ENCODE measurements at places on chromosomes 5 and 9.

DNA sequence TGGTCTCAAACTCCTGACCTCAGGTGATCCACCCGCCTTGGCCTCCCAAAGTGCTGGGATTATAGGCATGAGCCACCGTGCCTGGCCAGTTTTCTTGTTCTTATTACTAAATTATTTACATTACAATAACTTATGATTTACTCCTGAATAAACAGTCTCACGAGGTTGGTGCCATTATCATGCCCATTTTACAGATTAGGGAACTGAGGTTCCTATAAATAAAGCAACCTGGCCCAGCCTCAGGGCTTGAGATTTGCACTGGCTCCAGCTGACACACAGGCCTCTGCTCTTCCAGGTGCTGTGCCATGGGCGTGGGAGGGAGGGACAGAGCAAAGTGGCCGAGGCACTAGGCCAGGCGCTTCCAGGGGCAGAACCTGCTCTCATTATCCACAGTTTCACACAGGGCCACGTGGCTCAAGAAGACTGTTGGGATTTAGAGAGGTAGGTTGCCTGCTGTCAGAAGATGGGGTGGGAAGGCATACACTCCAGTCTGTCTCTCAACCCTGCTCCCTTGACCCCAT is 2.3 kb downstream of the PLPP7 start:
- no peak for DNase-seq

DNA sequence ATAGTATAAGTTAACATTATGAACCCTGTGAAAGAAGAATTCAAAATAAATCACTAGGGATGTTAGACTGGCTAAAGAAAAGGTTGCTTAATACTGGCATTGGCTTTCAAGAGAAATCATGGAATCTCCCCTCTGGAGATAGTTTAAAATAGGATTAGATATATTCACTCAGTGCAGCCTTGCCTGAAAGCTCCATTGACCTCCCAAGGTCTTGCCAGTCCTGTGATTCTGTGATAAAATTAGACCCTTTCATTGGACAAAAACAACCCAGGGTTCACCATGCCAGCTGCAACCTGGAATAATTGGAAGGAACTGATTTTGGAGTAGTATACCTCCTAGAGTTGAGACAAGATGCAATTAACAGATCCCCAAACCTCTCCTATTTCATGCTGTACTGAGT is 588.1 kb upstream of the MEF2C start:
- no peak for DNase-seq

- no peak for DNase-seq
Observed at GRCh38 chr5:139562847-139563246, 1.7 kb downstream of the UBE2D2 start.

GRCh38 chr5:173231996-173232498 is 3.0 kb downstream of the NKX2-5 start:
- DNase-seq: no peak

GRCh38 chr5:143402553-143403333 is 743 bp downstream of the NR3C1 start:
- DNase-seq: peak; percentile 14

GRCh38 chr5:115985802-115986757 is 23.8 kb downstream of the LVRN start:
- no peak for DNase-seq

- DNase-seq: no peak
Observed at GRCh38 chr5:147754372-147755122, 28.0 kb downstream of the JAKMIP2 start.

DNA sequence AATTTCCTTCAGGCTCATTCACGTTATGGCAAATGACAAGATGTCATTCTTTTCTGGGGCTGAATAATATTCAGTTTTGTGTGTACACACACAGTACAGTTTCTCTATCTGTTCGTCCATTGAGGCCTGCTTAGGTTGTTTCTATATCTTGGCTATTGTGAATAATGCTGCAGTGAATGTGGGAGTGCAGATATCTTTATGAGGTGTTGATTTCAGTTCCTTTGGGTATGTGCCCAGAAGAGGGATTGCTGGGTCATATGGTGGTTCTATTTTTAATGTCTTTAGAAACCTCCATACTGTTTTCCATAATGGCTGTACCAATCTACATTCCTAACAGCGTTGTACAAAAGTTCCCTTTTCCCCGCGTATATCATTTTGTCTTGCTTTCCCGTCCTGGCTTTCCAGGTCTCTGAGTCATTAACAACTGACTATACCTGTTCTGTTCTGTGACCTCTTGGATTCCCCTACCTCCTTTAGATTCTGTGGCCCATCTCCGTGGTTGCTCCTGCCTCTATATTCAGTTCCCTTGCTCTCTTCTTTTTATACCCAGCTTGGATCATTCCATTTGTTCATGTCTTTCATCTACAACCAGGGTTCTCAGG is 6.8 kb downstream of the SNX30 start:
- DNase-seq: no peak

- DNase-seq: peak; percentile 95
Observed at GRCh38 chr9:83959061-83959460, 21.0 kb downstream of the HNRNPK start.

DNA sequence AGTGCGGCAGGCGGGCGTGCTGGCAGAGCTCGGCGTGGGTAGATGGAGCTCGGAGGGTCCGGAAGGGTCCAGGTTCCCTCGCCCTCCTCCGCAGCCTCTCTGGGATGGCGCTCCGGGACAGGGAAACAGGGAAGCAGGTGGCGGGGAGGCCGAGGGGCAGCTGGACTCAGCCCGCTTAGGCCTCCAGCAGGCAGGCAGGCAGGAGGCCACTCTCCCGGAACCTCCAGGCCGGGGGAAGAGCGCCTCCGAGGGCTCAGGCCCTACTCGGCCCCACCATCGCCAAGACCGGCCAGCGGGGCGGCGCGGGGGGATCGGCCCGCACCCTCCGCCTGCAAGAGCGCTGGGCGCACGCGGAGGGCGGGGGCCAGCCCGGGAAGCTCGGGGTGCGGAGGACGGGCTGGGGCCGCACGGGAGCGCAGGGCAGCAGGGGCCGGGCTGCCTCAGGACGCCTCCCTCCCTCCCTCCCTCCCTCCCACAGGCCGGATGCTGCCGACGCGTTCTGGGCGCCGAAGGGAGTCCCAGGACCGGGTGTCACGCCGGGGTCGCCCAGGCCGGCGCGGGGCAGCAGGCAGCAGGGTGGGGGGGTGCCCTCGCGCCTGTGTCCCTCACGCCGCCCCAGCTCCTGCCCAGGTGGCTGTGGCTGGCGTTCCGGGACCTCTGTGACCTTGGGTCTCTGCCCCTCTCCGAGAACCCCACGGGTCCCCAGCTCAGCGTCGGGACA is 977 bp downstream of the MGAT4B start:
- DNase-seq: no peak

GRCh38 chr9:1939926-1940368 is 75.2 kb upstream of the SMARCA2 start:
- peak; percentile 15 for DNase-seq

- DNase-seq: peak; percentile 72
Observed at GRCh38 chr5:124630767-124631704, 115.4 kb downstream of the ZNF608 start.

DNA sequence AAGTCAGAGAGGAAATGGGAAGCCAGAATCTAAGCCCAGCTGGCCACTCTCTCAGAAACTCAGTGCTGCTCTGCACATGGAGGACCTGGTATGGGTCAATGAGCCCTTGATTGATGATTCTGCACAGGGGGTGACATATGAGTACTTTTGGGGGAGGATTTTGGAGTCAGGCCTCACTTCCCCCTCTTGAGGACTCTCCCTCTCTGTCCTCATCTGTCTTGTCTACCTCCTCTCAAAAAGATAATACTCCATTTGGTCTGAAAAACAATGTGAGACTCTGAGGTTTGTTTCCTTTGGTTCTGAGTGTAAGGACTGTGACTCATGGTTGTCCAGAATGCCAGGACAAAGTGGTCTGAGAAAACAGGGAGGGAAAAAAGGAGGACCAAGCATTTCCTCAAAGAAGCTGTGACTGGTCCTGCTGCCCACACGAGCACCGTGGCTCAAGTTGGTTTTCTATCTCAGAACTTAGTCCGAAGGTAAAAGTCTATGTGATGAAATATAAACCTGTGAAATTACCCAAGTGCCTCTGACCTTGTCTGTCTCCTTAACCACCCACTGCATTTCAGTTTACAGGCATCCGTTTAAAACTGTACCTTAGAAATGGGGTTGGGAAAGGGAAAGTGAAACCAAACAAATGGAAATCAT is 11.1 kb downstream of the TTC39B start:
- peak; percentile 91 for DNase-seq

- no peak for DNase-seq
Observed at GRCh38 chr5:139524446-139524845, 36.7 kb upstream of the UBE2D2 start.

DNA sequence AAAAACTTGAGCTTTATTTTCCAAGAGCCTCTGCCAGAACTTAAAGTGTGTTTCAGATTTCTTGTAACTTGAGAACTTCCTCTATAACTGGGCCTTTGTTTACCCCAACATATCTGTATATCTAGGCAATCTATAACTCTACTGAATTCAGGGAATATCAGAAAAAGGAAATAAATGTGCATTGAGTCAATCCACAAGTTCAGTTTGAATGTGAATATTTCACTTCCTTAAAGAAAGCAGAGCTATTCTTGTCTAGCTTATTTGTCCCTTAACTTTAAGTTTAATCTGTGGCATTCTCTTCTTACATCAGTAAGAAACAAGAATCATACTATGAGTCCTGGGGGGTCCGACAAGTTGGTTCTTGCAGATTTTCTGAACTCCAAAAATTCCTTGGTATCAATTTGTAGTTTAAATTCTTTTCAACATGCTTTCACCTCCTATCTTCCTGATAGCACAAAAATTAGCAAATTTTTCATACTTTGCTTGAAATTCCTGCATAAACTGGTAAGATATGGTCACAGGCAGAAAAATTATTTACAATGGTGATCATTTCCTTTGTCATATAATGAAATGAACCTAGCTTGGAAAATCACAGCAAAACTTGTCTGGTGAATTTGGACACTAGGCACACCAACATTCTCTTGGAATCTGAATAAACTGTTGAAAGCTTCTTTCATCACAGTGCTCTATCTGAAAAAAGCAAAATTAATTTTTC is 19.8 kb upstream of the ITGA1 start:
- no peak for DNase-seq

GRCh38 chr9:87070336-87070735 is 123.0 kb upstream of the GAS1 start:
- DNase-seq: no peak

DNA sequence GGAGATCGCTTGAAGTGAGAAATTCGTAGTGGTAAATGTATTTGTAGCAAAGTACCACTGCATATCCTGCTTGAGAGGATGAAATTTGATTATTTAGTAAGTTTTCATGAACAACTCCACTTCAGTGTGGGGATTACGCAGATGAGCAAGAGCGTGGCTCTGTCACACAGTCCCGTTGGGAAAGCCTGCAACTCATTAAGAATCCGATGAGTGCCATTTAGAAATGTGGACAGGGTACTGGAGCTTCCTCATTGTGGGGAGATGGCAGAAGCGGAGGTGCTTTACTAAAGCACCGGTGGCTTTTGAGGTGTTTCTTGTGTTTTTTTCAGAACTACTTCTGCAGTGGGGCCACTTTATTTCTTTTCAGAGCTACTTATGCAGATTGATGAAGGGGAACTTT is 1.4 kb downstream of the TJP2 start:
- peak; percentile 61 for DNase-seq

- DNase-seq: no peak
Observed at GRCh38 chr9:127915801-127916719, 781 bp downstream of the ST6GALNAC4 start.

DNA sequence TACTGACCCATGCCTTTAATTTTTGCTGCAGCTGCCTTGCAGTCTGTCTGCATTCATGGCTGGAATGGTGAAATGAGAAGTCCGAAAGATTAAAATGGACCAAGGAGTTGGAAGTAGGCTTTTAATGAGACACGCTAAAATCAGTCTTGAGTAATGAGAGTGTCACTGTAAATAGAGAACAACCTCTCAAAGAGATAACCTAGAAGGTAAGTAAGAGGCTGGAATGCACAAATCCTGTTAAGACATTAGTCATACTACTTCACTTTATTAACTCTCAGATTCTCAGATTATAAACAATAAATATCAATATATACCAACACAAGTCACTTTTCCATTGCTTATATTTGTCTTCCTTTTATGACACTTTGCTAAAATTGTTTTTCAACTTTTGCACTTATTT is 880.6 kb upstream of the C9orf72 start:
- DNase-seq: no peak

DNA sequence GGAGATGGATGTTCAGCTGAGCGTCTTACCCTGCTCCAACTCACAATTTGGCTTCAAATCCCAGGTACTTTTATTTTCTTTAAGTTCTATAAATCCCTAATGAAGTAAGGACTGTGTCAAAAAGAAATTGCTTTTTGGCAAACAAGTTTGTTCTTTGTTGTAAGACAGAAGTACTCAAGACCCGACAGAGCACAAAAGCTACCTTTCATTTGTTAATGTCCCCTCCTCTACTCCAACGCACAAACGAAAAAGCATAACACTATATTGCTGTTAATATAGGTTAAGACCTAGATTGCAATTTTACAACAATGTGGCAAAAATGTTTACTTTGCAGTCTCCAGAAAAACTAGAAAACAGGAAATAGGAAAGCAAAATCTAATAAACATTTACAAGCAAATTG is 595.4 kb upstream of the DMAC1 start:
- no peak for DNase-seq

GRCh38 chr5:139014726-139015125 is 139.6 kb upstream of the LRRTM2 start:
- peak; percentile 93 for DNase-seq

DNA sequence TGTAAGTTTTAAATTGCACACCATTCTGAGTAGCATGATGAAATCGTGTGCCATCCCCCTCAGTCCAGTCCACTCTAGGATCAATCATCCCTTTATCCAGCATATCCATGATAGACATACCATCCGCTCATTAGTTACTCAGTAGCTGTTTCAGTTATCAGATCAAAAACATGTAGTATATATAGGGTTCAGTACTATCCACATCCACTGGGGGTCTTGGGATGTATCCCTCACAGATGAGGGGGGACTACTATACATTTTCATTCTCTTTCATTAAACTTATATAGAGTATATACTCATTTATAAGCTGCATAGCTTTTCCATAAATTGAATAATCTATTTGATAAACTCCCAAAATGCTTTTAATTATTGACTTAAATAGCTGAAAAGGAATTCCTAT is 67.6 kb downstream of the MEIKIN start:
- no peak for DNase-seq

DNA sequence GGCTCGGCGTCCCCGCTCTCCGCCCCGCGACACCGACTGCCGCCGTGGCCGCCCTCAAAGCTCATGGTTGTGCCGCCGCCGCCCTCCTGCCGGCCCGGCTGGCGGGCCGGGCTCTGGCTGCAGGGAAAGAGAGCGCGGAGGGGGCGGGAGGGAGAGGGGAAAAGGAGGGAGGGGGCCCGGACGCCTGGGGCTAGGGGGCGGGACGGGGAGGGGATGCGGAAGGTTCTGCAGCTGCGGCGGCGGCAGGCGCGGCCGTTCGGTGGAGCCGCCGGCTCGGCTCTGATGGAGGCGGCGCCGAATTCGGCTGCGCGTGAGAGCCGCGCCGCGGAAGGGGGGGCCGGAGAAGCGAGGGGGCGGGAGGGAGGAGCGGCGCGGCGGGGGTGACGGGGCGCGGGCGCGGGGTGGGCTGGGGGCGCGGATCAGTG is at the start of gene MARCHF11:
MARCHF11 (minus strand) TSS at position 281 of the 425 bp plus-strand sequence; CDS start at position 65, 216 bp downstream.
- no peak for DNase-seq

DNA sequence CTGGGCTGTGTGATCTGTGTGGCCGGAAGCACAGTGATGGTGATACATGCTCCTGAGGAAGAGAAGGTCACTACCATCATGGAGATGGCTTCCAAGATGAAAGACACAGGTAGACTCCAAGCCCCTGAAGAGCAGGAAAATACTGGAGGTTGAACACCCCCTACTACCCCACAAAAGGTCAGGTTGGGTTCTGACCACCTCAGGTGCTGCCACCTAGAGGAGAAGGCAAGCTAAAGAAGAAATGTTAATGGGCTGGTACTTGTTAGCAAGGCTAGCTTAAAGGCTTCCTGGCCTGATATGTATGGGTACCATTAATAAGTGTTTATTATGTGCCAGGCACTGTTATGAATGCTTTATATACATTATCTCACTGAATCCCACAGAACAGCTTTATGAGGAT is 11.7 kb downstream of the NIPAL4 start:
- DNase-seq: peak; percentile 45

All from fibroblast of mammary gland (primary cell).